ENCODE measurements at places on chromosomes 1 and 21. TPM values are rescaled to one million over a fixed set of nuclear protein-coding genes. Genes with fewer than 3 reads are reported as not detected.

GRCh38 chr1:161790587-161791317 is 24.6 kb downstream of the ATF6 start:
- no peak for DNase-seq

DNA sequence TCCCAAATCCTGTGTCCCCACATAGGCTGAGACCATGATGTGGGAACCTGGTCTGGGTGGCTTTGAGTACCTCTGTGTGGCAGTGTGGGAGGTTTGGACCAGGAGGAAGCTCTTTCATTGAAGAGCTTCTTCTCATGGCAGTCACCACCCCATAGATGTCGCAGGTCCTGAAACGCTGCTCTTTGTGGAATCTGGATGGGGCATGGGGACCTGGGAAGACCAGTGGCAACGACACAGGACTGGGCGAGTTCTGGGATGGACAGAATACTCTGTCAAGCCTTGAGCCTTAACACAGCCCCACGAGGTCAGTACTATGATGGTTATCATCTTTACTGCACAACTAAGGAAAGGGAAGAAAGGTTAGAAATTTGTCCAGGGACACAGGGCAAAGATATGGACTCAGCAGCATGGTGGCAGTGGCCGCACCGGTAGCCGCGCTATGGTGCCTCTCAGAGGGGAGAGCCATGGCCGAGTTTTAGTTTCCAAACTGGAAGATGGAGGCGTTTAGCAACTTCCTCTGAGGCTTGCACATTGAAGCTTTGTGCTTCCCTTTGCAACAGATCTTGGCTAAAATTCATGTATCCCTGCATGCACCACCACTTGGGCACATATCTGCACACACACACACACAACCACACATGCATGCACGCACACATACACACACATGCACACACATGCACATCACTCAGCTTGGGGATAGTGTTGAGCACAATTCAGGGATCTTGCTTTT is 117.7 kb upstream of the C1orf174 start:
- no peak for DNase-seq

The TDRD5 gene
- total RNA-seq = 0.34 TPM

The SIM2 gene
- 16.3 TPM for total RNA-seq

DNA sequence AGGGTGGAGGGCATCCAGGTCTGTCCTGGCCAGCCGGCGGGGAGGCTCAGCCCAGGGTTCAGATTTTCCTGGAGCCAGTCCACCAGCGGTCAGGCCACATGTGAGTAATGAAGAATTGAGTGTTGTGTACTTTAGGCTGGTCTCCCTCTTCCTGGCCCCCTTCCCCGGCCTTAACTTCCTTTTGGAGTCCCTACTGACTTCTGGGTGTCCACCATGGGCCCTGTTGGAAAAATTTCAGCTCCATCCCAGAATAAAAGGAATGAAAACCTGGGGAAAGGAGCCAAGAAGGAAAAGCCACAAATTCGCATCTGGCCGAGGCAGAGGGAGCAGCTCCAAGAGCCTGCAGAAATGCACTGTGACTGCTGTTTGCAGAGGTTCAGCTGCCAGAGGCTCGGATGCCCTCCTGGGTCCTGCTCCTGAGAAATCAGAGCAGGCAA is 35.5 kb upstream of the HHAT start:
- no peak for DNase-seq

The AHDC1 gene
- 30.8 TPM for total RNA-seq

DNA sequence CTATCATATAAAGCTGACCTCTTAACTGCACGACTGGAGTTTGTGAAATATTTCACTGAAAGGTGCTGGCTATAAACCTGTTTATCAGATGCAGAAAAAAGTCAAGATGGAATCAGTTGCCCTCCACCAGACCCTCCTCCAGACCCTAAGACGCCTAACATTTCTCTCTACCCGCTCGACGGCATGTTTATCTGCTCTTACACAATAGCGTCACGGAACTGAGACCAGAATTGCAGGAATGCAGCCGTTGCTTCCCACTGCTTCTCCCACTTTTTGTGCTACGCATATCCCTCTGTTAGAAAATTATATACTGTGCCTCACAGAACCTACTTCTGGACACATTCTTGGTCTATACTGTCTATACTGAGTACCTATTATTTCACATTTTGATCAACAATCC is 28.2 kb upstream of the FAM131C start:
- DNase-seq = no peak

DNA sequence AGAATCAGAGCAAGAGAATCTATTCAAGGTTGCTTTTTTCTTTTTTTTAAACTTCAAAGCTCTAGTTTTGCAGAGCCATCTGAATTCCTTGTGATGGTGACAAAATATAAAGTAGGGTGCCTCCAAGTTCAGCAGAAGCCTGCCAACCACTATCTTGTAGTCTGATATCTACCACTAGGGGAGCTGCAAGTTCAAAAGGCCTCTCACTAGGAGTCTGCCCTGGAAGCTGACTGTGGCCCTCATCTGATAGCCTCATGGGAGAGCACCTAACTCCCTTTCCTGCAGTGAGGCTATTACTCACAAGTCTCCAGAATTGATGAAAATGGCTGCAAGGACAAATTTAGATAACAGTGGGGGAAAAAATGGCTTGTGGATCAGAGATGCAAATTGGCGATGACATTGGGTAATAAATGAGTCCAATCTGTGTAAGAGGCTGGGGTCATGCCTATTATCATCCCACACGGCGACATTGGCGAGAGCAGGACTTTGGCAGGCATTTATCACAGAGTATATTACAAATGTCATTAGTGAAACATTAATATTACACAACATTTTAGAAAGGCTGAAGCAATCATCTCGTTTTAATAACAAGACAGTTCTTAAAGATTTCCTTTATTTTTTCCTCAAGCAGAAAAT is 10.7 kb upstream of the ZP4 start:
- DNase-seq = no peak

DNA sequence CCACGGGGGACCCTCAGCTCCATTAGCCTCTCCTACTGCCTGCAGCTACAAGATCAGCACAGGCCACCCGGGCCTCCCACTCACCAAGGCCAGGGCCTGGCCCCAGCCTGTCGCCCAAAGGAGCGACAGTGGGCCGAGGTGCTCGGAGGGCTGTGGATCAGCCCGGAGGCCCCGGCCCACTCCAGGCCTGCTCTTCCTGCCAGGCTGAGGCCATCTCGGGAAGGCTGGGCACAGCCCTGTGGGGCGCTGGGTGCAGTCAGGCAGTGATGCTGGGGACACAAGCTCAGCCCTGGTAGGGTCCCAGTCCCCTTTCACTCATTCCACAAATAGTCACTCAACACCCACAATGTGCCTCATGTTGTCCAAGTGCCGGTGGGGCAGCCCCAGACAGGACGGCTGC is 58.8 kb downstream of the CASZ1 start:
- no peak for DNase-seq

DNA sequence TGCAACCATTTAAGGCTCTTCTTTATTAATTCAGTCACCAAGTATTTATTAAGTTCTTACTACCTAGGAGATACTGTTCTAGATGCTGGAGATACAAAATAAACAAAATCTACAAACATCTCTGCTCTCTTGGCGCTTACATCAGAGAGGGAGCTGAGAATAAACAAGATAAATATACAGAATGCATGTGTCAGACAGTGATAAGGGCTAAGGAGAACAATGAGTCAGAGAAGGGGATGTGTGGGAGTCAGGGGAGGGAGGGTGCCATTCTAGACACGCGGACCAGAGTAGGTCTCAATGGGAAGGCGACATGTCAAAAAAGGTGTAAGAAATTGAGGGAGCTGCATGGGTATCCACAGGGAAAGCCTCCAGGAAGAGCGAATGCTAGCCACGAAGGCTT is 393.2 kb downstream of the RWDD3 start:
- DNase-seq = no peak

The ZNF593OS gene
- total RNA-seq = not detected

- DNase-seq = no peak
These were observed 35.2 kb upstream of the PLPPR4 start for GRCh38 chr1:99229122-99229521.

DNA sequence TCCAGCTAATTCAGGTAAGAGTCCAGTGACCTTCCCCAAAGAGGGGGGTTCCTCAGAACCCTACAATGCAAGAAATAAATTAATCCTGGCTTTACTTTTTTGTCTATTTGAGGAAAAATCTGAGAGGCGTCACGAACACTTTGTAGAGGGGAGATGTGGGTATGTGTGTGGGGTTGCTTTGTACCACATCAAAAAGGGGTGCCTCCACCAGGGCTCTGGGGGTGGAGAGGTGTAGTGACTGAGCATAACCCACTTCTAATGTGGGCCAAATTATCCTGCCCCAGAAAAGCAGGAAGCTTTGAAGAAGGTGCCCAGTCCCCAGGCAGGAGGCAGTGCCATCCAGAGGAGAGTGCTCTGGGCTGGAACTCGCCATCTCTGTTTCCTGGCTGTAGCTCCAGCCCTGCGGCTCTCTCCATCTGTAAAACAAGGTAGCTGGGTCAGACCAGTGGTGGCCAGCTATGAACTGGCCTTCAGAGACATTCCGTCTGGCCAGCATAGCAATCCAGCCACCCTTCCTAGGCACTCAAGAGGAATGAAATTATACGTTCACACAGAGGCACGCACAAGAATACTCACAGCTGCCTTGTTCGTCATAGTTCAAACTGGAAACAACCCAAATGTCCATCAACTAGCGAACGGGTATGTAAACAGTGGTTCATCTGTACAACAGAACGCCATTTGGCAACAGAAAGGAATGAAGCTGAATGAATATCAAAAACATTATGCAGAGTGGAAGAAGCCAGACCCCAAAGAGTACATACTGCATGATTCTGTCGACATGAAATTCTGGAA is 45.4 kb upstream of the TNFRSF1B start:
- no peak for DNase-seq
